T follicular helper cell (primary cell): ENCODE measurements at places on chromosomes 4 and X.
A peak's percentile ranks its signal among the peaks of the same experiment; 100 is the strongest.

- no peak for DNase-seq
Measured at GRCh38 chr4:110154582-110154981, 43.8 kb downstream of the ELOVL6 start.

- no peak for DNase-seq
Measured at GRCh38 chr4:5755679-5756078, 44.7 kb downstream of the EVC start.

DNA sequence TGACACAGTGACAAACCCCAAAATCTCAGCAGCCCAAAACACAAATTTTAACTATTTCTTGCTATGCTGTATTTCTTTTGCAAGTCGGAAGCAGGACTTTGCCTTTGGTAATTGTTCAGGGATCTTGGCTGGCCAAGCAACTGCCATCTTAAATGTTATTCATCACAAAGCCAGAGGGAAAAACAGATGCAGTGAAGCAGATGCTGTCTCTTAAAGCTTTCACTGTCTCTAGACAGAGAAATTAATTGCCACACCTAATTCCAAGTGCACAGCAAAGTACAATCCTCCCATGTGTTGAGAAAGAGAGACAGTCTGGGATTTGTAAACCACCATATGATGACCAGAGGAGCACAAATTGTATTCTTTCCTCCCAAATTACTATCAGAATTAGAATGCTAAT, 30.0 kb upstream of the GALNT7 start:
- DNase-seq, result no peak

DNA sequence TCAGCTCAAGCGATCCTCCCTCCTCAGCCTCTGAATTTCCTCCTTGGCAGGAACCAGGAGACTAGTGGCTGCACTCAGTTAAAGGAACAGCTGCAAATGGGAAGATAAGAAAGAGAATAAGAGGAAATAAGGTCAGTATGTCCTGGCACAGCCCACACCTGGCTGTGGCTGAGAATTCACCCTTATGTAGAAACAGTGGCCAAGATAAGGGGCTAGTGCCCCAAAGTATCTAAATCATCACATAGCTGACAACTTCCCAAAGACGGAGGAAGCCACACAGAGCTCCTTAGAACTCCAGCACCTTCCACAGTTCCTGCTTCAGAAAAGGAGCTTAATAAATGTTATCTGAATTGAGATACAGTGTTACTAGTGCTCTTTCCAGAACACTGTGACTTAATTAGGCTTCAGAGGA, 2.3 kb upstream of the CHIC2 start:
- DNase-seq, result no peak

DNA sequence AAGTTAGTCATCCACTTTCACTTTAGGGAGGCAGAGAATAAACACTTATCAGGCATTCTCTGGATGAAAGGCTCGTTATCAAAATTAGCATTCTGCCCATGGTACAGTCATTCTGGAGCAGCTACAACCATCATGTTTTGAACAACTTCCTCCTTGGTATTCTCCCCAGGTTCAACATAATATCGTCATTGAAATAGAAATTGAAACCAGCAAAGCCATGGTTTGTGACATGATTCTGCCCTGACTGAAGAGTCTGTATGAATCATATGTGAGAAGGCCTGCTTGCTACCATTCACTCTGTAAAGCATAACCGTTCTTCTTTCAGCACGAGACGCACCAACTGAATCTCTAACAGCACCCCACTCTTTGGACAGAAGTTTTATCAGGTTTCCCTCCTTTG, 127.5 kb upstream of the RADX start:
- DNase-seq, result no peak

DNA sequence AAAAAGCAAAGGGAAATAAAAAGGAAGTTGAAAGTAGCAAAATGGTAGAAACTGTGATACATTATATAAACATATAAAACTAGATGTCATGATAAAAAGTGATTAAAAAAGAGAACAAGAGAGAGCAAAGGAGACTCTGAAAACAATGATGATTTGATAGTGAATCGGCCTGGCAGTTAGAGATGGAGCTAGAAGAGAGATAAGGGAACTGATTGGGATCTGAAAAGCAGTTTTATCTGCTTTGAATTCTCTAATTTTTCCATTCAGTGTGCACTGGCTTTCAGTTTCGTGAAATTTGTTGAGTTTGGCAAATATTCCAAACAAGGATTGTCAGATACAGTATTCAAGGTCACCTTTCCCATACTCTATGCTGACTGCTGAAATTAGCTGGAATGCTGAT, 21.9 kb upstream of the CCSER1 start:
- DNase-seq, result no peak

DNA sequence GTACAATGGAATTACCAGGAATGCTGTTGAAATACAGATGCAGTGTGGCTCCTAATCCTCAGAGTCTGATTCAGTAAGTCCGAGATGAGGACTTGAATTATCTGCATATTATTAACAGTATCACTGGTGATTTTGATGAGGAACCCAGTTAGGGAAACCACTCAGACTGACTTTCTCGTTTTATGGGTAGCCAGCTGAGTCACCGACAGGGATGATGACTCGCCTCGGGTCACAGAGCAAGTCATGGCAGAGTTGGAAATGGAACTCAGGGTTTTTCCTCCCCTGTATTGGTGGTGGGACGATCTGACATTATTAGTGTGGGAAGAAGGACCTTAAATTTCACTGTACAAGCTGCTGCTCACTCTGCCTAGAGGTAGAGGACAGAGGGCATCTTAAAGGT, 51.3 kb downstream of the RTL9 start:
- DNase-seq, result no peak

DNA sequence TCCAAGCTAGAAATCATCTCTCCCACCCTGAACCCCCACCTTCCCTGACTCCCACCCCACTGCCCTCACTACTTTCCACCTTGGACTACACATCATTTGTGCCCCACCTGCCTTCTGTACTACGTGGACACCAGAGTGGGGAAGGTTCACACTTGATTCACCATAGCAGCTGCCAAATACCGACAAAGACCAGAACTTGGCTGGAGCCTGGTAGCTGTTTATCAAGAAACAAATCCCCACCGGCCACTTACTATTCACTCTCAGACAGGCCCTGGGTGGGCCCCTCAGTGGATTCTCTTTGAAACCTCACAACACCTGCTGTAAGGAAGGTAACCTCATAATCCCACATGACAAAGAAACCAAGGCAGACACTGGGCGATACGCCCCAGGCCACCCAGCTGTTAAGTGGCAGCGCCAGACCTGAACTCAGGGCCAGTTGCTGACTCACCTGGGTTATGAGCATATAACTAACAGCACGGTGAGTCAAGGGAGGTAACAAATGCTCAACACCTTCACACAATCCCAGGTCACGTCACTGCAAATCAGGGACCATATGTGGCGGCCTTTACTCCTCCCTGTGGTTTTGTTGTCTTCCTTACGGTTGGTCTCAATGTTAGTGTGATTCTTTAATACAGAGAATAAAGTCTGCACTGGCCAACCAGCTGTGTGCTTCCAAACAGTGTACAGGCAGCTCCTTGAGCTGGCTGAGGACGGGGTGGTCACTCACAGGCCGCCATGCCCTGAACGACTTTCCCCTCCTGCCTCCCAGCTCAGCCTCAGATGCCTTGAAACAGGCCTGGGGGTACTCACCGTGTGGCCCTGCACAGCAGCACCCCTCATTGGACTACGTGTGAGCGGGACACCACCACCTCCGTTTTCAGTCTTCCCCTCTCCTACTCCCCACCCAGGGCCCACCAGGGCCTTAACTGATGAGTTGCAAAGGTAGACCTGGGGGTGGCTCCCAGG, 7.5 kb downstream of the WDR1 start:
- DNase-seq, result peak; percentile 30

DNA sequence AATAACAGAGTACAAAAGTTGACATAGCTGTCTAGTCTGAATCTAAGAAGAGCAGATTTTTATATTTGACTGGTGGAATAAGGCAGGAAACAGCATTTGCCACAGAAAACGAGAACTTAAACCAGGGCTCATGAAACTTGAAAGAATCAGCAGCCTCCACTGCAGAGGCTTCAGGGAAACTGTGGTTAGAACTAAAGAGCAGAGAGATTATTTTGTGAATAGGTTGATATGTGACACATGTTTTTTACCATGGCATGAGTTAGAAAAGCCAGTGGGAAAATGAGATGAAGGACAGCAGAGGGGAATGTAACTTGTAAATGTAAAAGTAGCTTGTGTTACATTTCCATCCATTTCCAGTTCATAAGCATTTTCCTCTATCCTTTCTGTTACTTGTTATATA, 63.7 kb upstream of the CAMK2D start:
- no peak for DNase-seq

DNA sequence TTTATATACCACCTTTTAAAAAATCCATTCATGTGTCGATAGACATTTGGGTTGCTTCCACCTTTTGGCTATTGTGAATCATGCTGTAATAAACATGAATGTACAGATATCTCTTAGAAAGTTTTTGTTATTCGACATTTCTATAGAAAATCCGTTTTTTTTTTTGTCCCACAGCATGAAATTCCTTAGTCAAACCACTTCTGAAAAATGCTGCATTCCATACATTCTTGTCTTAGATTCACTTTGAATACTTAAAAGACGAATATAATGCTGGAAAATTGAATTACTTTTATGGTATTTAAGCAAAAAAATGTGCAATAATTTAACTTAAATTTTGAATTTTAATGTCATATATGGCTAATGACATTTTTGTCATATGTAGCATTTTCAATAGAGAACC, 1345.5 kb downstream of the TECRL start:
- DNase-seq, result no peak

DNA sequence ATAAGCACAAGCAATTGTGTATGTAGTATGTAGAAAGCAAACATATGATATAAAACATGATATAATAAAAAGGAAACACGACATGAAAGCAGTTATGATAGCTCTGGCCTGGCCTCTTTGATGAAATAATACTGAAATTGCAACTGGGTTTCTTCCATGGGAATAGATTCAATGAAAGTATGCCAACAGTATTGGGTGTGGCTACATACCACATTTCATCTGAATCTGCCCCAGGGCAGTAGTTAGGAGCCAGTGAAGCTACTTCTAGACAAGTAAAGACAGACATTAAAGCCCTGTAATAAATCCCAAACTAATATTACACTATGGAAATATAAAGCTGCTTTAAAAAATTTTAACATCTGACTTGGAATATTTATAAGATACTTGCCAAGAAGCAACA, 207.3 kb downstream of the FBXW7 start:
- no peak for DNase-seq

DNA sequence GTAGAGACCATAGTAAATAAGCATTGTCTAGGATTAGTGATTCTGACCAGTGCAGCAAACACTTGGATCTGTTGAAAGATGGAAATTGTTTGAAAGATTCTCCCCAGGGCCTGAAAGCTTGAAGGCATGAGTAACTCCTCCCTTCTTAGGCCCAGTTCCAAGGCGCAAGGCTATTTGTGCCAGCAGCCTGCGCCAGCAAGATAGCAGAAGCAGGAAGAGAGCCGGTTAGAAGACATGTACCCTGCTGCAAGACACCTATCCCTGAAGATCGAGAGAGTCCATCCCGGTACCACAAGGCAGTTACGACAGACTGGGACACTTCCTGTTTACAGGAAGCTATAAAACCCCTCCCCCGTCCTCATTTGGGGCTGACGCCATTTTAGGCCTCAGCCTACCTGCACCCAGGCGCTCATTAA, 72.4 kb upstream of the JADE1 start:
- DNase-seq, result no peak

GRCh38 chrX:55033429-55033828, 2.7 kb upstream of the ALAS2 start:
- no peak for DNase-seq

DNA sequence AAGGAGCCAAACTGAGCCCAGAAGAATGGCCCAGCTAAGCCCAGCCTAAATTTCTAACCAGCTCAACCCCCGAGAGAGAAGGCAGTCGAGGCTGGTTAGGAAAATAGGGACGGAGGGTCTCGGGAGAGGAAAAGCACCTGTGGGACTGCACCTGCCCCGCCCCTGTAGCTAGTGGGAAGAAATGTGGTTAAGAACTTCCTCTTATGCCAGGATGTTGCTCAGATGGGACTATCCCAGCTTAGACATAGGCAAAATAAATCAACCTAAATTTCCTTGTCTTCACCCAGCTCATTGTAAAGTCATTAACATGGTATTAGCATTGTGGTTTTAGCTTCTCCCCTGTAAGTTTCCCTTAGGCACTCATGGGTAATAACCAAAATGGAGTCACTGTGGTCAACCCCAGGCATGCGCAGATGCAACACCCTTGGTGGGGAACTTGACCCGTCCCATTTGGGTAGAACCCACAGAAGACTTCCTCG, 86.8 kb downstream of the ZNF718 start:
- no peak for DNase-seq
